ENCODE measurements at places on chromosomes 7 and 10. TPM values are rescaled to one million over a fixed set of nuclear protein-coding genes. Genes with fewer than 3 reads are reported as not detected.

TECPR1 gene
- total RNA-seq = 18.8 TPM

AKR1C8 gene
- not detected for total RNA-seq

ALOX5 gene
- not detected for total RNA-seq

BTBD16 gene
- not detected for total RNA-seq

UTF1 gene
- not detected for total RNA-seq

AZGP1 gene
- total RNA-seq = 2.1 TPM

GPR26 gene
- not detected for total RNA-seq

PIK3CG gene
- 0.39 TPM for total RNA-seq

NEUROD6 gene
- total RNA-seq = not detected

TMEM176B gene
- total RNA-seq = not detected

H2BK1 gene
- not detected for total RNA-seq

PTPN12 gene
- 48.7 TPM for total RNA-seq

CAV1 gene
- total RNA-seq = 524 TPM

UPK3BL2 gene
- 3.1 TPM for total RNA-seq

ARHGEF35 gene
- total RNA-seq = 2.9 TPM

FAM24A gene
- total RNA-seq = not detected

RNF148 gene
- total RNA-seq = 0.19 TPM

CYP26C1 gene
- total RNA-seq = under 0.01 TPM

TRIM73 gene
- 0.59 TPM for total RNA-seq

CHST15 gene
- total RNA-seq = 17.1 TPM

CYP2E1 gene
- total RNA-seq = 2.2 TPM

HEPACAM2 gene
- not detected for total RNA-seq

AKR1C3 gene
- total RNA-seq = 328 TPM

All from cardiac ventricle fibroblast (primary cell).